ENCODE measurements at places on chromosomes 2 and 18.
A peak's percentile ranks its signal among the peaks of the same experiment; 100 is the strongest.

GRCh38 chr2:135119582-135119981 lies 67.5 kb downstream of the RAB3GAP1 start:
- DNase-seq: no peak

DNA sequence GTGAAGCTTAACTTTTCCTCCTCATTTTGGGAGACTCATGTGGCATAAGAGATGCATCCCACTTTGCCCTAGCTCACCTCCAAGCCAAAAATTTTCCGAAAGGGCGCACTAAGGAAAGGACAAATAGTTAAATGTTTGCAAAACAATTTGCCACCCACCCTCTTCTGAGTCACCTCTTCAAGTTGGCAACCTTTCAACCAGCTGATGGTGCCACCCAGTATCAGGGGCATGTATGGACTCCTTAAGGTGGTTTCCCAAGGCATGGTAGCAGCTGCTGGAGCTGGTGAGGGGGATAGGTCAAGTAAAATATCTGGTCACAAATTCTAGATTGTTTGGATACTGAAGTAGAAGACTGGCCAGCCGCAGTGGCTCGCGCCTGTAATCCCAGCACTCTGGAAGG lies 17.2 kb upstream of the ITGAV start:
- DNase-seq: peak; percentile 80

GRCh38 chr18:39039813-39040212 lies 1474.2 kb upstream of the CELF4 start:
- DNase-seq: peak; percentile 71

GRCh38 chr2:134155134-134155533 lies 98.7 kb upstream of the MGAT5 start:
- no peak for DNase-seq

- DNase-seq: peak; percentile 46
Measured at GRCh38 chr2:40096360-40096759, 317.3 kb upstream of the THUMPD2 start.

GRCh38 chr2:64737547-64737946 lies 83.8 kb upstream of the SERTAD2 start:
- DNase-seq: no peak

DNA sequence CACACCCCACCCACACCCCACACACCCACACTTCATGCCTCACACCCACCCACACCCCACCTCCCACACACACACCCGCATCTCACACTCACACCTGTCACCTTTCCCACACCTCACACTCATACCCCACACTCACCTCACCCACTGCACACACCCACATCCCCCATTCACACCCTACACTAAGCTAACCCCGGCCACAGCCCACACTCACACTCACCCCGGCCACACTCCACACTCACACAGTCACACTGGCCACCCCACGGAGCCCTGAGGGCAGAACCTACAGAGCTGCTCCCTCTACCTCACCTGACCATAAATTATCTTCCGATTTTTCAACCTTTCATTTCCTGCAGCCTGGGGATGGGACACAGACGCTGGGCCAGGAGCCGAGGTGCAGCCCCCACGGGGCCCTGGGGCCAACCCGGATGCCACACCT lies 241.3 kb downstream of the HDAC4 start:
- DNase-seq: no peak

DNA sequence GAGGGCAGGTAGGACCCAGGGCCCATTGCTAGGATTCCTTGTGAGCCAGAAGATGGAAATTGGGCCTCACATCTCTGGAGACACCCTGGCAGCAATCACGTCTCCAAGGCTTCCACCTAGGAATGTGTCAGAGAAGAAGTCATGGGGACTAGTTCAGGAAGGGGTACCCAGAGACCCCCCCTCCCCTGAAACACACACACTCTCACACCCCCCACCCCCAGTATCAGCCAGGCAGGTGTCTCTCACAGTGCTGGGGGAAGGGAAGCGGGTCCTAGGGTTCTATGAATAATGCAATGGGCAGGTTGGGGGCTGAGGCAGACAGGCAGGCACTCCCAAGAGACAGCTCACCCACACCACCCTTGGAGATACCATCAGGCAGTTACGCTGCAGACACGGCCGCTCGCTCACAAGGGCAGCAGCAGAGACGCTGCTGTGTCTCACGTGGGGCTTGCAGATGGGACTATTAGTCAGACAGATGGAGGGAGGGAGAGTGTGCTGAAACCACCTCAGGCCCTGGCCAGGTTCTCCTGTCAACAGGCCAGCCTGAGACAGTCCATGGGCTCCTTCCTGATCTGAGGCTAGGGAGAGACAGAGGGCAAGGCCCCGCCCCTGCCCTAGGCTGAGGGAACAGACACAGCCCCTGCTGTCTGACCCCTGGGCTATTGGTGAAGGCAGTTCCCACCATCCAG lies 134.6 kb downstream of the CYP26B1 start:
- peak; percentile 3 for DNase-seq

- DNase-seq: peak; percentile 42
Measured at GRCh38 chr2:159317392-159318088, 31.0 kb upstream of the WDSUB1 start.

- DNase-seq: no peak
Measured at GRCh38 chr18:50686409-50686808, 126.5 kb downstream of the MAPK4 start.

DNA sequence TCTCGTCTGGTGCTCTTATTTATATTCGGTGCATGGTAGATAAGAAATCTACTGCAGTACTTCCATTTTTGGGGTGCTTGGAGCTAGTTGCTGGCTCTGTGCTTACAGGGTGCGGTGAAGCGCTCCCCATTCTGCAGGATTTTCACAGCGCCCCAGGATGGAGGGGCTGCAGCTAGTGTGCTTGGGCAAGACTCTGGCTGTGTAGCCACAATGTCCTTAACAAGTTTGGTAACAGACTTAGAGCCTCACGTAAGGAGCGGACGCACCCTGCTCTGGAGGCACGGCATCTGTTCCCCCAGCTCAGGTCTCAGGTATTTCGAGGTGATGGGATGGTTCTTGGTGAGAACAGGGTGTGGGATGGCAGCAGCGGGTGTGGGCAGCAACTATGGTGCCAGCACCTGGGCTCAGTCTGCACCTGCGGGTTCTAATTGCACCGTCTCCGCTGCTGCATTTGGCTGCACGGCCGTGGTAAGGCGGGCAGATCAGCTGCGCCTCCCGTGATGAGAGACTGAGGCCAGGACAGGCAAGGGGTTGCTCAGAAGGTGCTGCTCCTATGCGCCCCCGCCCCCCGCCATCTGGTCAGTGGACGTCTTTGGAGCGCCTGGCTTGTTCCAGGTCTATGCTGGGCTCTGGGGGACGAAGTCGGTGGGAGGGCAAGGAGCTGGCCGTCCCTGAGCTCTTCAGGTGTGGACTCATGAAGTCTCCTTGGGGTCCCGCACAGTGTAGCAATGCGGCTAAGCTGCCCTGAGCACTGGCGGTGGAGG lies 20.1 kb upstream of the ALLC start:
- no peak for DNase-seq

DNA sequence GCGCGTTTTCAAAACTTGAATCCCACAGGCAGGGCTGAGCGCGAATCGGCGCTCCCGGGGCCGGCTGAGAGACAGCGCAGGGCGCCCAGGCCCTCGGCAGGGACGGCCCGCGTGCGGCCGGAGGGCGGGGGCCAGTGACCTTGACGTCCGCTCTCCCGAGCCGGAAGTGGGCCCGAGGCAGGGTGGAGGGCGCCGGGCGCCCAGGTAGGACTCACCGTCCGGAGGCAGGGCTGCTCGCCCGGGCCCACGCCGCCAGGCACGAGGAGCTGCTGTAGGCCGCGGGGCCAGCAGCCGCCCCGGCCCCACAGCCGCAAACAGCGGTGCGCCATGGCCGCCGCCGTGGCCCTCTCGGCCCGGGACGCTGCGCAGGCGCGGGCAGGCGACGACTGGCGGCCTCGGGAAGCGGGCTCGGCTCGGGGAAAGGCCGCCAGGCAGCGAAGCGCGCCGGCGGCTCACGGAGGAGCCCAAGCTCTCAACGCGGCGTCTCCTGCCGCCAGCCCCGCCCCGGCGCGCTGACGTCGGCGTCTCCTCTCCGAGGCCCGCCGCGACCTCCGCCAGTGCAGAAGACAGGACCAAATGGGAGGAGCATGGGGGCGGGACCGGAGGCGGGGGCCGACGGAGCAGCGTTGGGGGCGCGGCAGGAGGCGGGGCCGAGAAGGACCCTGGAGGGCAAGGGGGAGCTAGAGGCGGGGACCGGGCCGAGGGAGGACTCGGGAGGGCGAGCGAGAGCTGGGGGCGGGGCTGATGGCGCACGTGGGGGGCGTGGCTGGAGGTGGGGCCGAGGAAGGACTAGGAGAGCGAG lies at the start of gene AFG3L2:
AFG3L2 (minus strand) TSS at position 474 of the 802 bp plus-strand sequence; CDS start at position 329, 145 bp downstream.
- DNase-seq: peak; percentile 99

DNA sequence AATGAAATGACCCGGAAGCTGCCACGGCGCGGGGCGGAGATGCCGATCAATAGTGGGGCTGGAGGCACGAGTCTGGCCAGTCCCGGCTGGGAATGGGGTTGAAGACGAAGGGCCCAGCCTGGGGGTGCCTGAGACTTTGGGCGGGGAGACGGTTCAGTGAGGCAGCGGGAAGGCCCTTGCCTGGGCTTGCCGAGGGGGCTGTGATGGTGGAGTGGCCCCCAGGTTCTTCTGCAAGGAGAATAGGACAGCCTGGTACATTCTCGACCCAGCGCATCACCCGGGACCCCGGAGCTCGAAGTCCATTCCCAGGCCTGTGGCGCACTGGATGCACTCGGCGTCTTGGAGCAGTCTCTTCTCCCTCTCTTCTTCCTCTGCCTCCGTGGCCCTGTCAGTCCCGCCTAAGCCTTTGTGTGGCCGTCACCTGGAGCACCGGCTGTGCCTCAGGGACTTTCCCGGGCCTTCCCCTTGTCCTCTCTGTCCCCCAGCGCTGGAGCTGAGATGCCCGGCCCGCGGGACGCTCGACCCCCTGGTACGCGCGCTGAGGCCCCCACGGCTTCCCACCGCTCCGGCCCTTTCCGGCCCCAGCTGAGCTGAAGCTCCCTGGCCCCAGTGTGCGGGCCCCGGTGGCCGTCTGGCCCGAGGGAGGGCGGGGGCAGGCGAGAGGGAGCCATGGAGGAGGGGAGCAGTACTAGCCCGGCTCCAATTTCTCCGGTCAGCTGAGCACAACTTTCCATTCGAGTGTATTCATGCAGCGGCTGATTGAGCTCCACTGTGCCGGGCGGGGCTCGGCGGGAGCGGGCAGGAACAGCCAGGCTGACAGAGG lies 8.0 kb downstream of the SIX3 start:
- DNase-seq: peak; percentile 81

GRCh38 chr2:119463136-119463535 lies 31.5 kb downstream of the TMEM37 start:
- DNase-seq: no peak

GRCh38 chr2:188786368-188786841 lies 187.8 kb upstream of the COL3A1 start:
- peak; percentile 47 for DNase-seq

GRCh38 chr2:190947711-190948251 lies 66.2 kb downstream of the STAT1 start:
- peak; percentile 80 for DNase-seq

DNA sequence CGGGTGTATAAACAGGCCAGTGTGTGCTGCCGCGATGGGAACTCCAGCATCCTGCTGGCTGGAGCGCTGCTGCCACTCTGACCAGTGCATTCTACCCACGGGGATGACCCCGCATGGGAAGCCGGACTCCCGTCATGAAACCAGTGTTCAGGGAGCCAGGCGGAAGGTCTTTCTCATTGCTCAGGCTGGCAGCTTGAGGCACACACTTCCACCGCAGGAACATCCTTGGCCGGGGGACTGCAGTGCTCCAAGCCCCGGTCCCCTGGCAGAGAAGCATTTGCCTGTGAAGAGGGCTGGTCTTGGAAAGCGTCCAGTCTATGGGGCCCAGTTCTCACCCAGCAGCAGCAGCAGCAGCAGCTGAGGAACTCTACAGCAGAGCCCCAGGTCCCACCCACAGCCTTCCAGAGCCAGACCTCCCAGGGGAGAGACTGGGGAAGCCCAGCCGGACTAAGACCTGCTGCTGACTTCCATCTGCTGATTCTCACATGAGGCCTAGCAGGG lies 235.9 kb downstream of the KLHL29 start:
- no peak for DNase-seq

GRCh38 chr2:86533589-86533988 lies 29.7 kb downstream of the CHMP3 start:
- no peak for DNase-seq

Measured in kidney tubule cell (primary cell).